ENCODE measurements at places on chromosomes 13 and 19.

GRCh38 chr13:37109051-37109678, 3.7 kb upstream of the CSNK1A1L start:
- DNase-seq: peak; percentile 49

- no peak for DNase-seq
Measured at GRCh38 chr19:29337029-29337428, 124.1 kb upstream of the UQCRFS1 start.

DNA sequence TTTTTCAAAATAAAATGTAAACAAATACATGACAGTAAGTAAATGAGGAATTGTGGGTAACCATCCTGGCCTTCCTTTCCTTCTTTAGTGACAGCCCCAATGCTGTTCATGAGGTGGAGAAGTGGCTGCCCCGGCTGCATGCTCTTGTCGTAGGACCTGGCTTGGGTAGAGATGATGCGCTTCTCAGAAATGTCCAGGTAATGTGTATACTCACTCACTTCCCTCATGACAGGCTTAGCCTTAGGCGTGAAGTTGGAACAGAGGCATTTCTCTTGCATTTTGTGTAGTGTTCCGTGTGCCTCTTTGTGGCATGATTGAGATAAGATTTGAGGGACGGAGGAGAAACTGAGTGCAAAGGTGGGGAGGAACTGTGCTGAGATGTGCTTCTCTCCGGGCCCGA, 12.0 kb downstream of the NAXD start:
- no peak for DNase-seq

- DNase-seq: no peak
Measured at GRCh38 chr13:95533545-95534160, 18.9 kb upstream of the CLDN10 start.

DNA sequence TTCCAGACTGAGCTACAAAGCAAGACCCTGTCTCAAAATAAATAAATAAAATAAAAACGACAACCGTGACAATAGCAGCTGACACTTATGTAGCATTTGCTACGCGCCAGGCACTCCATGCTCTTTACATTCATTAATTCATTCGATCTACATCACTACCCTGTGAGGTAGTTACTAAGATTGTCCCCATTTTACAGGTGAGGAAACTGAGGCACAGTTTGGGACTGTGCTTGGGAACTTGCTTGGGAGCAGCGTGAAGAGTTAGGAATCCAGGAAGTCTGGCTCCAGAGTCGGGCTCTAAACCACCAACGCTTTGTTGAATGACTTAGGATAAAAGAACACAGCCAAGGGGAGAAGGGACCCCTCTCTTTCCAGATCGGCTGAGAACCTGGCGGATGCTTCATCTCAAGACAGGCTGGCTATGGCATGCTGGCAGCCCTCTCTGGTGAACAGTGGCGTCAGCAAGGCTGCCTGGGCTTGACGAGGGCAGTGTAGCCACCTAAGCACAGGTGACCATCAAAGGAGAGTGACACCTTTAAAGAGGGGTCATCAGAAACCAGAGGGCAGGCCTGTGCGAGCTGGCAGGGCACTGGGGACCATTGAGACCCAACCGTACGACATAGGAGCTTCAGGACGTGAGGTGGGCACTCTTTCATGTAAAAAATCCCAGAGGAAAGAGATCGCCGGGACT, 591 bp downstream of the DOHH start:
- DNase-seq: no peak

GRCh38 chr13:69872321-69873047, 235.1 kb upstream of the ATXN8OS start:
- no peak for DNase-seq

GRCh38 chr13:45941261-45941660, 89.7 kb upstream of the SIAH3 start:
- DNase-seq: no peak

GRCh38 chr13:38430796-38431195, 81.1 kb downstream of the UFM1 start:
- no peak for DNase-seq

GRCh38 chr19:37698216-37698615, 21.3 kb downstream of the ZNF607 start:
- no peak for DNase-seq

DNA sequence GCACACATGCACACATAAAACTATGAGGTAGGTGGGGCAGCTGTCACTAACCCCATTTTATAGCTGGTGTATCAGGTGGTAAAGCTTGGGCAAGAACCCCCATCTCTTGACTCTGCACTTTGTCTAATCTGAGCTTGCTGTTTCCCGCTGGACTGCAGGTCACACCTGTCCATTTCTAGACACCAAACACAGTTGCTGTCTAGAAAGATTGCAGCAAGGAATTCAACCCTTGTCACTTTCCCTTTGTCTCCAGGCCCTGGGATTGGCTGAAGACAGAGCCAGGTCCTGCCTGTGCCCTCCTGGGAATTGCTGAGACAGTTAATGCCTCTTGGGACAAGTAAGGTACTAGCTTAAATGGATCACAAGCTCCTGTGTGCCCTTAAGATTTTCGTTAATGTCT, 83.8 kb downstream of the RNASEH2B start:
- DNase-seq: no peak

GRCh38 chr13:112062571-112063570, 4.1 kb upstream of the SOX1 start:
- DNase-seq: no peak

DNA sequence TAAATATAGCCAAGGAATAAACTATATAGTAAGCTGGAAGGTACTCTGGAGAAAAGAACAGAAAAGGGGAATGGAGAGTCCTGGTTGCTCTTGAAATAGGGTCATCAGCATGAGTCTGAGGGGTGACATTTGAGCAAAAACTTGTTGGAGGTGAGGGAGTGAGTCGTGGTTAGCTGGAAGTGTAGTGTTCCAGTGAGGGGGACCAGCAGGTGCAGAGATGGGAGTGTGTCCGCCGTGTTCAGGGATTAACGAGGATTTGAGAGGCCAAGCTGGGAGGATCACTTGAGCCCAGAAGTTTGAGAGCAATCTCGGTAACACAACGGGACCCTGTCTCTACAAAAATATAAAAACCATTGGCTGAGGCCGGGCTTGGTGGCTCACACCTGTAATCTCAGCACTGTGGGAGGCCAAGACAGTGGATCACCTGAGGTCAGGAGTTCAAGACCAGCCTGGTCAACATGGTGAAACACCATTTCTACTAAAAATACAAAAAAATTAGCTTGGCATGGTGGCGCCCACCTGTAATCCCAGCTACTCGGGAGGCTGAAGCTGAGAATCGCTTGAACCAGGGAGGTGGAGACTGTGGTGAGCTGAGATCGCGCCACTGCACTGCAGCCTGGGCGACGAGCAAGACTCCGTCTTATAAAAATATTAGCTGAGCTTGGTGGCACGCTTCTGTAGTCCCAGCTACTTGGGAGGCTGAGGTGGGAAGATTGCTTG, 1.1 kb downstream of the SUPT5H start:
- DNase-seq: no peak

All from LHCN-M2 (cell line).